Neural progenitor cell (in vitro differentiated cells): ENCODE measurements at places on chromosomes 3 and 15. TPM values are rescaled to one million over a fixed set of nuclear protein-coding genes. Genes with fewer than 3 reads are reported as not detected.

DNA sequence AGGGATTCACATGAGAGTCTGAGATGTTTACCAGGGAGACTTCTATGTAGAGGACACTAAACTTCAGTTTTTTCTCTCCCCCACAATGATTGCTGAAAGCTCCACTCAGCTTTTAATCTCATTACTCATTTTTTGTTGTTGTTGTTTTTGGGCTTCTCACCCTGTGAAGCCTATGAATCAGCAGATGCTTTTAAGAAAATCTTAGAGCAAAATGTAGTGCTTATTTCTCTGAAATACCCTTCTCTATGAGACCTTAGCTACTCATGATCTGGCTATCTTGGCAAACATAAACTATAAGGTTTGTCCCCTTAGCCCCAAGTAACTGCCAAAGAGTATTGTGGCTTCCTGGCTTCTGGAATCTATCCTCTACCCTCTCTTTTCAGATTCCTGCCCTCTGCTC lies 537.3 kb downstream of the OCA2 start:
- DNase-seq = no peak

GRCh38 chr3:32685543-32686185 lies 676 bp downstream of the CNOT10 start:
- no peak for DNase-seq

DNA sequence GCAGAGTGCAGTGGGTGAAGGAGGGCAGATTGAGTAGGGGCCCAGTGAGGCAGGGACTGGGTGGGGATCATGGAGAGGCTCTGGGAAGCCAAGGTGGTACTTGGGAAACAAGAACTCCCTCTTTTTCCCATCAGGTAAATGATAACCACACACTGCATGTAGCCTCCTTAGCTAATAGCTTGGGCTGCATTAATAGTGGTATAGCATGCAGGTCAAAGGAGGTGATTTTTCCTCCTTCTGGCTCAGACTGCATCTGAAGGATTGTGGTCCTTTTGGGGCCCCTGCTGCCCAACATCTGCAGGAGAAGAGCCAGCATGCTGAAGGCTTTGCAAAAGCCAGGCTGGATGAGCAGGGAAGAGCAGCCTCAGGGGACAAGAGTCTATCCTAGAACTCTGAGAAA lies 45.4 kb downstream of the PPCDC start:
- DNase-seq = no peak

- DNase-seq = peak; percentile 73
Observed at GRCh38 chr3:147412261-147412916, 3.2 kb downstream of the ZIC1 start.

DNA sequence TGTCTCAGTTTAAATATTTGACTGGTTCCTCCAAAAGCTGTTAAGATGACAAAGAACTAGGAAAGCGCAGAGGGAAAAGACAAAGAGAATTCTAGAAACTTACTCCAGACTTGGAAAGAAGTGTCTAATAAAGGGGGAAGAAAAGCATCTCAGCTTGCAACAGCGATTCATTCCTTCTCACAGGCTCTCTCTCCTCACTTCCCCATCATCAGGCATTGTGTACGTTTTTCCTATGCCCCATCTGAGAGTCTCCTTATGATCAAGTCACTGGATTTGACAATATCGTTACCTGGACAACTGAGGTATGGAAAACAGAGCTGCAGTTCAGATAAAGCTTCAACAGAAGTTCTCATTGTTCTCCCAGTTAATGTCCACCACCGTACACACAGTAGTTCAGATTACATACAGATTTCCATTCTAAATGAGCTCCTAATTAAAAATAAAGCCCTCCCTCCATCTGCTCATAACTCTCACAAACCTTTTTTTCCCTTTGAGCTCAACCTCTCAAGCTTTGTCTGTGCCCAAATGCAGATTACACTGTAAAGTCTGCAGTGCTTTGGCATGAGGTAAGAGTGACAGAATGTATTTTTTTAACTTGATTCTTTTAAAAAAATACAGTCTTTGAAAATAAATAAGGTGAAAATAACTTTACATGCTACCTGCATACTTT lies 254.4 kb upstream of the THBS1 start:
- no peak for DNase-seq

GRCh38 chr15:25094066-25094465 lies 139.3 kb downstream of the SNRPN start:
- no peak for DNase-seq

DNA sequence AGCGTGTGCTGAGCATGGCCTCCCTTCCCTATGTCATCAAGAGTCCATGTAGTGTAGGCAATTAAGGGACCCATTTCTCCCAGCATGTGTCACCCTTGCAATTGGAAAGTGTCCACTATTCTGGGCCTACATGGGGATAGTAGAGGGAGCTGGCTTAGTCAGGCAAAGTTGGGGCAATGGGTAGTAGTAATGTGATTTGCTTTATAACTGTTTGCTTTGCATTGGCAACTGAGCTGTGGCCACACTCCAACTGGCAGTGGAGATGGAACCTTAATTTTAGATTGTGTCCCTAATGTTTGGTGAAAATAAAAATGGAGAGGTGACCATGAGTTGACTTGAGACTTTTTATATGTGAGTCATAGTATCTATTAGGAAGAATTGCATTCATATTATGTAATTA lies 97.7 kb upstream of the SAMMSON start:
- DNase-seq = no peak

DNA sequence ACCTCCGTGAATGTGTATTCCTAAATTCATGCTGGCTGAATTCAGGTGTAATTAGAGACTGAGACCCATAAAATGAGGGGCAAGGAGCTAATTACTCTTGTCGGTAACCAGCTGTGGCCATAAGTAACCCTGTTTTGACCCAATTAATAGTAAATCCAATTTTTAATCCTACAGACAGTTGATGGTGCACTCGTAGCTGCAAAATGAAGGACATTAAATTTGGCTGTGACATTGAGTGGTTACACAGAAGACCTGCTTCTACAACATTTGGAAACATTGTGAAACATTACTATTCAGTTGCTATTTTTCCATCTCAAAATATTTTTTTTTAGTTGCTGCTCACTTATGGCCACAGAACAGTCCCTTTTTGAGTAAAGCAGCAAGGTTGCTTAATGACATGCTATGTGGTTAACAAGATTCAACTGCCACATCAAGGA lies 33.0 kb downstream of the MBNL1 start:
- DNase-seq = no peak

GRCh38 chr3:111956995-111957734 lies 21.7 kb upstream of the ABHD10 start:
- peak; percentile 74 for DNase-seq

- no peak for DNase-seq
Observed at GRCh38 chr3:4520033-4520816, 27.1 kb downstream of the ITPR1 start.

DNA sequence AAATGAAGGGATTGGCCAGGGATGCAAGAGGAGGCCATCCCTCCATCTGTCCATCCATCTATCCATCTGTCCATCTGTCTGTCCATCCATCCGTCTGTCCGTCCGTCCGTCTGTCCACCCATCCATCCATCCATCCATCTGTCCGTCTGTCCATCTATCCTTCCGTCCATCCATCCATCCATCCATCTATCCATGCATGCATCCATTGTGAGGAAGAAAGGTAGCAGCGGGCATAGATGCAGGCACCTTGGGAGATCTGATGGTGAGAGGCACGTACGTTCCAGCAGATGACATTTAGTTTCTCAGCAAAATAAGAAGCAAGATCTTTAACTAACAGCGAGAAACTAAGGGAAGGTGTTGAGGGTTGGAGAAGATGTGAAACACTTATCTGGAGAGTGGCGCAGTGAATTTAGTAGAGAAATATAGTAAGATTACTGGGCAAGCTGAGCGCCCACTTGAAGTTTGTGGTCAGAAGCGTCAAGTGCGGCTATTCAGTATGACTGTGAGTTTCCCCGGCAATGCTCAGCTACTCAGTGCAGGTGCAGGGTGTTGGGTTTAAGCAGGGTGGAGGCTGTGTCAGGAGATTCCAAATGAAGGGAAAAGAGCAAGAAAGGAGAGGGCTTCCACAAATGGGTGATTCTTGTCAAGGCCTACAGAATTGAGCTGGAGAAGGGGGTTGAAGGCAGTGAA lies 22.4 kb upstream of the SRP14 start:
- no peak for DNase-seq

- peak; percentile 38 for DNase-seq
Observed at GRCh38 chr15:28933710-28934445, 48.1 kb downstream of the APBA2 start.

- no peak for DNase-seq
Observed at GRCh38 chr15:67383899-67384298, 129.3 kb downstream of the IQCH start.

GRCh38 chr3:146777941-146778340 lies 172.8 kb upstream of the PLSCR5 start:
- DNase-seq = no peak

GRCh38 chr3:113910966-113911365 lies 36.8 kb upstream of the ZDHHC23 start:
- no peak for DNase-seq

DNA sequence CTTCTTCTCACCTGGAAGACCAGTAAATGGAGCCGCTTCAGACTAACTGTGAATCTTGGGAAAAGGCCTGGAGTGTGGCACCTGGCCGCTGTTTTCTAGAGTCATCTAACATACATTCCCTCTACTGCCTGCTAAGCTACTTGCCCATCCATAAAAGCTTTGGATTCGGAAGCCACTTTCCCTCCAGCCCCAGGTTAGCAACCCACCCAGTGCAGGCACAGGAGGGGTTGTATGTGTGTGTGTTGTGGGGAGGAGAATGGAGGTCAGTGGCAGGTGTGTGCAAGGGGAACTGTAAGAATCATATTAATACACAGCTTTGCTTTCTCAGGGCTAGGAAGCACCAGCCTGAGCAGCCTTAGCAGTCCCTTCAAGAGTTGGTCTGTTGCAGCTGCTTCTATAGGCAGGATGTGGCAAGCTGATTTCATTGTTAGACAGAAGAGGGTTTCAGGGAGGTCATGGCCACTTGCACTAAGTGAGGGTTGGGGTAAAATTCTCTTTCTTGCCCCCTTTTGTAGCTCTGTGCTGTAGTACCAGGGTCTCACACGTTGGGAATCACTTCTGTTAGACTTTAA lies 8.9 kb downstream of the NSUN3 start:
- DNase-seq = no peak

DNA sequence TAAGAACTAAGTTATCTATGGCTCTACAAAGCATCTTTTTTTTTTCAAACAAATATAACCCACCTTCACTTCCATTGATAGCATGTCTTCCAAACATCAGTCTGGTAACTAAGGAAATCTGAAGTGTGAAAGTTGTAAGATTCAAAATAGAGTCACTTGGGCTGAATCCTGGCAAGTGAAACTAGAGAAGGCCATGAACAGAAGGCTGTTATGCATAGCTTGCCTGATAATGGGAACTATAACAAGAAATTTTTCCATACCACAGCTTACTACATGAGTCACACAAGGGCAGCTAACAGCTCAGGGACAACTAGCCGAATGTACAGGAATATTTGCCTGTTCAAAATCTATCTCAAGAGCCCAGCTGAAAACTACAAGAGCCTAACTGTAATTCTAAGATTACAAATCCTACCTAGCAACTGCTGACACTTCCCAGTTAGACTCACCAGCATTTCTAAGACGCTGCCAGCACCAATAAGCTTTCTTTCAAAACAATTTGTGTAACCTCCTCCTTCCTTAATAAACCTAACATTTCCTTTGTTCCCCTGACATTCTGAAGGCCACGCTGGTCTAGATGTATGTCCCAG lies 1066.5 kb downstream of the PLOD2 start:
- peak; percentile 48 for DNase-seq

DNA sequence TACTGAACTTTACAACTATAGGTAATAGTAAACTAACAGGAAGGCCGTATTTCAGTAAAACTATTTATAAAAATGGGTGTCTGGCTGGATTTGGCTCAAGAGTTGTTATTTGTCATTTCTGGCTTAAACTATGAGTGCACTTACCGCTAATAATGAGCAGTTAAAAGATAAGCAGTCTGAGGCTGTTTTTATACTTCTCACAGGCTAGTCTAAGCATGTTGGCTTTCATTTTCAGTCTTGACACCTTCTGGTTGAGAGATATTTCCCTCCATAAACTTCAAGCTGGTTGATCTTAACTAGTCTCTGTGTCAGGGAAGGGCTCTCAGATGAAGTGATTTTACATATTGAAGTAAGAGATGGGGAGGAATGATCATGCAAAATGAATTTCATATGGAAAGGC lies 96.1 kb downstream of the RSRC1 start:
- DNase-seq = no peak

- DNase-seq = no peak
Observed at GRCh38 chr3:146519810-146520209, 24.6 kb downstream of the PLSCR1 start.

GRCh38 chr3:24191801-24192403 lies 246.8 kb downstream of the NR1D2 start:
- DNase-seq = no peak

DNA sequence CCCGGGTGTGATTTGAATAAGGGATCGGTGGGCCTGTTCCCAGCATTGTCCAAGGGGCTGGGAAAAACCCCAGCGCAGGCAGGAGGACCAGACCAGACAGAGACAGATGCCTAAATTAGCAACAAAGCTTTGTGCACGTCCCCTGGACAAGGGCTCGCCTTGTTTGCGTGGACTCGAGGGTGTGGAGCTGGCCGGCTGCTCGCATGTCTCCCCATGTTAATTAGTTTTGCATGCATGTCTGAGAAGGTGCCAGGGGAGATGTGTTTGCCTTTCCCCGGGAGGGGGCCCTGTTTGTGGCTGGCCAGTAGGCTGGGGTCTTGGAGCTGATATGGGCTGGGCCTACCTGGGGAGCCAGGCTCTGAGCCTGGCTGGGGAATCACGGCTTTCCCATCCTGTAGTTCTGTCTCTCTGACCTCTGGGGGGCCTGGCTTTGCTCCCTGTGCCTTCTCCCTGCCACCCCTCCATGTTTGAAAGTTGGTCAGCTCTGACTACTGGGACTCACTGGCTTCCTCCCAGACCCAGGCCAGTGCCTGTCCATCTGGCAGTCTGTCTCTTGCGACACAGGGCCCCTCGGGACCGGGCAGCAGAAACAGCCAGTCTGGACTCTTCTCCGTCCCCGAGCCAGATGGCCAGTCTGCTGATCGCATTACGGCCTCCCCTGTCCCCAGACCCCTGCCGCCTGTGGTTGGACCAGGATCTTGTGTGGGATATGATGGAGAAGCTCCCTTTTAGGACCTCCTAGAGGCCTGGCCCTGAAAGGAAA lies 55.4 kb upstream of the POLG start:
- DNase-seq = peak; percentile 63

- no peak for DNase-seq
Observed at GRCh38 chr3:8503871-8504610, 2.4 kb downstream of the LMCD1 start.

The DPPA2 gene
- 1.2 and 1.8 TPM in 2 replicates for total RNA-seq

The ARPP21 gene
- 0.19 TPM in 1 of 2 replicates, not detected in the other for total RNA-seq

The SGO1 gene
- total RNA-seq = 48.2 and 59.2 TPM in 2 replicates

The SLC24A5 gene
- 0.65 TPM in 1 of 2 replicates, not detected in the other for total RNA-seq

The AADACL2 gene
- total RNA-seq = not detected in 2 replicates

The TGM5 gene
- total RNA-seq = not detected in 2 replicates

The CD200R1 gene
- not detected in 2 replicates for total RNA-seq

The XYLB gene
- 2.1 and 6.9 TPM in 2 replicates for total RNA-seq

The TM4SF4 gene
- 0.15 TPM in 1 of 2 replicates, not detected in the other for total RNA-seq

The CAMKV gene
- 10.8 and 12.1 TPM in 2 replicates for total RNA-seq

The P2RY1 gene
- 3.0 and 3.9 TPM in 2 replicates for total RNA-seq

The EPHA3 gene
- 0.34 and 0.36 TPM in 2 replicates for total RNA-seq

The CAPN3 gene
- total RNA-seq = 0.37 TPM in 1 of 2 replicates, not detected in the other

The EPHB1 gene
- 8.8 and 9.1 TPM in 2 replicates for total RNA-seq

The PPARG gene
- total RNA-seq = 0.50 TPM in 1 of 2 replicates, not detected in the other

The COL6A6 gene
- 0.13 and 0.22 TPM in 2 replicates for total RNA-seq

The CCR8 gene
- not detected in 2 replicates for total RNA-seq

The FMN1 gene
- 2.2 and 5.7 TPM in 2 replicates for total RNA-seq

The ARHGEF26 gene
- 13.4 and 14.0 TPM in 2 replicates for total RNA-seq

The IQCF5 gene
- not detected in 2 replicates for total RNA-seq

The PAQR5 gene
- total RNA-seq = 1.1 and 1.4 TPM in 2 replicates

The GPR62 gene
- 0.21 TPM in 1 of 2 replicates, not detected in the other for total RNA-seq

The TGM4 gene
- total RNA-seq = 0.04 and 0.12 TPM in 2 replicates
